ENCODE measurements at places on chromosomes 7 and 10. TPM values are rescaled to one million over a fixed set of nuclear protein-coding genes. Genes with fewer than 3 reads are reported as not detected.

Gene ADD3
- total RNA-seq = 127 TPM

Gene BLNK
- not detected for total RNA-seq

Gene ASIC3
- total RNA-seq = 5.9 TPM

Gene FBXL13
- 1.6 TPM for total RNA-seq

Gene SCART1
- 0.50 TPM for total RNA-seq

Gene FAM107B
- 36.0 TPM for total RNA-seq

Gene FAM53B
- 13.7 TPM for total RNA-seq

Gene TAS2R4
- total RNA-seq = 1.1 TPM

Gene PNLIPRP1
- total RNA-seq = not detected

Gene MRC1
- 0.05 TPM for total RNA-seq

Gene ANKRD1
- total RNA-seq = 913 TPM

DNA sequence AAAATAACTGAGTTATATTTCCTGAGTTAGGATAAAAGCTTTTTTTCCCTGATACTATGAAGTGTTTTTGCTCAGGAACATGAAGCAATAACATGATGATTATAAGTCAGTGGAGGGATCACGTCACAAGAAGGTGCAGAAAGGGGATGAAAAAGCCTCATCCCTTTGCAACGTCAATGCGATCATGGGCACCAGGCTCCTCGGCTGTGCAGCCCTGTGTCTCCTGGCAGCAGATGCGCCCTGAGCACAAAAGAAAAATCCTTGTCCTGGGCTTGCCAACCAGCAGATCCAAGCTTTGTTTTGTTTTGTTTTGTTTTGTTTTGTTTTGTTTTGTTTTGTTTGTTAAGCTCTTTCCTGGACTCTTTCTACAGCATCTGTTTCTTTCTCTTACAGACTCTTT is 103.5 kb upstream of the PRSS1 start:
- peaks cover 44% of the 10 kb centered on the region for H3K27me3 ChIP-seq
- DNase-seq = no peak
- H3K4me1 ChIP-seq = no peaks in the 10 kb centered on the region

DNA sequence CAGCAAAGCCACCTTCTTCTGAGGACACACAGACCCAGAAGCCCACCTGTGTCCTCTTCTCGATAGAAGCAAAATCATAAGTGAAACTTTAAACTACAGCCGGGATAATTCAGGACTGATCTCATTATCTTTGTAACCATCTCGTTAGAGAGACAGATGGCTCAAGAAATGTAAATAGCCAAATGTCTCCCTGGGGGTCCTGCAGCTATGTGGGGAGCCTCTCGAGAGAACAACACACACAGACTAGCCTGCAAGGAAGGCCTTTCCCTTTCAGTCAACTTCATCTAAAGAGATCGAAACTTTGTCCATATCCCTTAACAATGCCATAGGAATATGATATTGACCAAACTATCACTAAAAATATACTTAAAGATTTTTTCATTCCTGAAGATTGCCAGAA is 93.5 kb downstream of the VWC2 start:
- no peaks in the 10 kb centered on the region for H3K36me3 ChIP-seq
- H3K27ac ChIP-seq = no peak overlapping the region
- H3K27me3 ChIP-seq = no peaks in the 10 kb centered on the region
- no peaks in the 10 kb centered on the region for H3K4me1 ChIP-seq
- H3K4me3 ChIP-seq = no peak overlapping the region

- no peak overlapping the region for H3K4me3 ChIP-seq
- no peaks in the 10 kb centered on the region for H3K27me3 ChIP-seq
- no peak overlapping the region for H3K27ac ChIP-seq
- DNase-seq = no peak
- H3K4me1 ChIP-seq = peaks cover 2% of the 10 kb centered on the region
Measured at GRCh38 chr7:47617131-47617530, 35.2 kb upstream of the TNS3 start.

- H3K27me3 ChIP-seq = no peaks in the 10 kb centered on the region
- H3K36me3 ChIP-seq = no peaks in the 10 kb centered on the region
- DNase-seq = no peak
- no peak overlapping the region for H3K4me3 ChIP-seq
- H3K27ac ChIP-seq = no peak overlapping the region
Measured at GRCh38 chr7:13751766-13752165, 237.7 kb downstream of the ETV1 start.

GRCh38 chr7:111009526-111010040 is 81.3 kb upstream of the LRRN3 start:
- no peaks in the 10 kb centered on the region for H3K27me3 ChIP-seq
- H3K36me3 ChIP-seq = no peaks in the 10 kb centered on the region
- no peak overlapping the region for H3K27ac ChIP-seq
- H3K4me1 ChIP-seq = no peaks in the 10 kb centered on the region
- DNase-seq = no peak
- H3K4me3 ChIP-seq = no peak overlapping the region

DNA sequence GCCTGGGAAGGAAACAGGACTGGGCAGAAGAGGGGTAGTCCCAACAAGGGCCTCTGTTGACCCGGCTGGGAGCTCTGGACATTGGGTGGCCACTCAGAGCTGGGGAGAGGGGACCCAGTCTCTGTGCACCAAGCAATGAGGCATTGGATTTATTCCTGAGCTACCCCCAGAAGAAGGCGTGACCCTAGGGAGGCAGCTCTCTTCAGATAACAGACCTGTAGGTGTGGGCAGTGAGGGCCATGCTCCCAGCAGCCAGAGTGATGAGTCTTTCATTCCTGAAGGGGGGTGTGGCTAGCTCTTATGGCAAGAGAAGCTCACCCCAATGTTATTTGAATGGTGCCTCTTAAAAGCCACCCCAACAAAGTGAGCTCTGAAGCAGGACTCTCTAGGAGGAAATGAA is 20.4 kb downstream of the TEX36 start:
- H3K36me3 ChIP-seq = no peaks in the 10 kb centered on the region
- H3K27me3 ChIP-seq = no peaks in the 10 kb centered on the region
- peak; percentile 39 for DNase-seq
- H3K4me1 ChIP-seq = peaks cover 14% of the 10 kb centered on the region
- H3K4me3 ChIP-seq = no peak overlapping the region

DNA sequence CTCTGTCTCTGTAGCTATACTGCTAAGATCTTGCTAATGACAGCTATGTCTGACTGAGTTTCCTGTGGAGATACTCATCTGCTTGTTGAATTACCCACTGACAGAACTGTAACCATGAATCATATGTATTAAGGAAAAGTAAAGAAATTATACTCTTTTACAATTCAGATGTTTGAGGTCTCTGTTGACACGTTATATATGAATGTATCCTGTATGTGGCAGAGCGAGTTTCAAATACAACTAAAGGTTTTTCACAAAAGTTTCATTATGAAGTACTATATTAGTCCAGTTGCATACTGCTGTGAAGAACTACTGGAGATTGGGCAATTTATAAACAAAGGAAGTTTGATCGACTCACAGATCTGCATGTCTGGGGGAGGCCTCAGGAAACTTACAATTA is 232.5 kb downstream of the CDK14 start:
- no peaks in the 10 kb centered on the region for H3K36me3 ChIP-seq
- peak; percentile 34 for DNase-seq
- H3K4me1 ChIP-seq = peaks cover 17% of the 10 kb centered on the region
- no peaks in the 10 kb centered on the region for H3K27me3 ChIP-seq
- no peak overlapping the region for H3K27ac ChIP-seq
- H3K4me3 ChIP-seq = no peak overlapping the region

DNA sequence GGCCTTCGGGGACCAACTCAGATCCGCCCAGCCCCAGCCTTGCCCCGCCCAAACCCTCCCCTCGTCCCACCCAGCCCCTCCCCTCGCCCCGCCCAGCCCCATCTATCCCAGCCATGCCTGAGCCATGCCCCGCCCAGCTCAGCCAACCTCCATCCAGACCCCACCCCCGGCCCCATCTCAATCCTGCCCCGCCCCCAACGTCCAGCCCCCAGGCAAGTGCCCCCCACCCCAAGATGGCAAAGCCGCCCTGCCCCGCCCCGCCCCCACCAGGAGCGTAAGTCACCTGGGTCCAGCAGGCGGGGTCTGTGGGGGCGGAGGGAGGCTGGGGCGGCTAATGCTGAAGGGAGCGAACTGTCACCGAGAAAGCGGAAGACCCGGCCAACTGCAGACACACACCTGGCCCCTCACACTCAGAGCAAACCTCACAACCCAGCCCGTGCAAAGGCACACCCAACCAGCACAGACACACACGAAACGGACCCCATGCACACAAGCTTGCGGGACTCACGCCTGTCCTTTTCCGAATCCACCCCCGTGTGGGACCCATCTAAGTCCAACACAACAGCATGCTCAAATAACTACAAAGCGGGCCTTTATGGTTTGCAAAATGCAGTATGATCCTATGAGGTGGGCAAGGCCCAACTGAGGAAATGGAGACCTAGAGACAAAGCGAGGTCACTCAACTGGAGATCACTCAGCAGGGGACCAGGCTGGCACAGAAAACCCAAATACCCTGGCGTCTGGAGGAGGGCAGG is 11.5 kb upstream of the OGA start:
- peaks cover 16% of the 10 kb centered on the region for H3K4me1 ChIP-seq
- DNase-seq = no peak
- H3K27me3 ChIP-seq = no peaks in the 10 kb centered on the region
- H3K27ac ChIP-seq = peak overlapping the region; percentile 33

- no peaks in the 10 kb centered on the region for H3K4me1 ChIP-seq
- no peak overlapping the region for H3K27ac ChIP-seq
- no peaks in the 10 kb centered on the region for H3K27me3 ChIP-seq
Measured at GRCh38 chr7:35753761-35754603, 46.9 kb upstream of the SEPTIN7 start.

GRCh38 chr7:153564391-153564790 is 487.8 kb upstream of the DPP6 start:
- no peaks in the 10 kb centered on the region for H3K4me1 ChIP-seq
- H3K4me3 ChIP-seq = no peak overlapping the region
- DNase-seq = no peak
- H3K27ac ChIP-seq = no peak overlapping the region

- H3K27ac ChIP-seq = no peak overlapping the region
- peak overlapping the region; percentile 90 for H3K4me3 ChIP-seq
- peaks cover 47% of the 10 kb centered on the region for H3K4me1 ChIP-seq
Measured at GRCh38 chr10:48602401-48603135, 2.3 kb downstream of the ARHGAP22 start.

GRCh38 chr7:44162179-44162578 is 21.0 kb upstream of the MYL7 start:
- H3K4me1 ChIP-seq = peaks cover 11% of the 10 kb centered on the region
- DNase-seq = no peak
- H3K27ac ChIP-seq = no peak overlapping the region
- no peaks in the 10 kb centered on the region for H3K36me3 ChIP-seq
- no peak overlapping the region for H3K4me3 ChIP-seq
- H3K27me3 ChIP-seq = no peaks in the 10 kb centered on the region

DNA sequence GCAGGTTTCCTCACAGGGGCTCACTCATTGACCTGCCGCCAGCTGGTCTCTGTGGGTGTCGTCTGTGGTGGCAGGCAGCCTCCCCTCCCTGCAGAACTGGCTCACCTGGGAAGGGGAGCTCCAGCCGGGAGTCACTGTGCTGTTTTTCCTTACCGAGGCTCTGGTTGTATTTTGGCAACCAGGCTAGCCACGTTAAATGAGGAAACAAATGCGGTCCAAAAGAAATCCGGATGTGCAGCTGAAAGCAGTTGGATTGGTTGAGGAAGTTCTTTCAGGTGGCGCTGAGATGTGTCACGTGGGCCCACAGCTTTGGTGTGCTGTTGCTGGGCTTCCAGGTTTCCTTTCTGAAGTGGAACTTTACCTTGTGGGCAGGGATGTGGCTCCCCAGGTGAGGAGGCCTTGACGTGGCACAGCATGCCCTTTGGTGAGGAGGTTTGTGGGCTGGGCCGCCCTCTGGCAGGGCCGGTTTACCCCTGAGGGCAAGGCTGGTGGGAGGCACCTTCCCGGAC is 14.2 kb downstream of the MTURN start:
- peaks cover 6% of the 10 kb centered on the region for H3K4me1 ChIP-seq
- H3K27me3 ChIP-seq = no peaks in the 10 kb centered on the region
- no peaks in the 10 kb centered on the region for H3K36me3 ChIP-seq
- no peak for DNase-seq

GRCh38 chr7:26964156-26964808 is 99.9 kb upstream of the SKAP2 start:
- H3K36me3 ChIP-seq = no peaks in the 10 kb centered on the region
- no peak for DNase-seq
- no peaks in the 10 kb centered on the region for H3K4me1 ChIP-seq

- no peaks in the 10 kb centered on the region for H3K36me3 ChIP-seq
- no peak overlapping the region for H3K4me3 ChIP-seq
- no peak for DNase-seq
- no peaks in the 10 kb centered on the region for H3K27me3 ChIP-seq
- H3K4me1 ChIP-seq = peaks cover 12% of the 10 kb centered on the region
Measured at GRCh38 chr10:95505641-95506040, 55.5 kb downstream of the SORBS1 start.

GRCh38 chr10:117519286-117519685 is 23.3 kb upstream of the EMX2 start:
- no peaks in the 10 kb centered on the region for H3K27me3 ChIP-seq
- no peak overlapping the region for H3K4me3 ChIP-seq
- no peak overlapping the region for H3K27ac ChIP-seq
- no peak for DNase-seq
- H3K4me1 ChIP-seq = no peaks in the 10 kb centered on the region
